Stimulated activated naive CD8-positive, alpha-beta T cell treated with anti-CD3 and anti-CD28 coated beads, Interleukin-15, amount 100 ng/mL, for 72 hours (primary cell): ENCODE measurements at places on chromosomes 7 and 10.

DNA sequence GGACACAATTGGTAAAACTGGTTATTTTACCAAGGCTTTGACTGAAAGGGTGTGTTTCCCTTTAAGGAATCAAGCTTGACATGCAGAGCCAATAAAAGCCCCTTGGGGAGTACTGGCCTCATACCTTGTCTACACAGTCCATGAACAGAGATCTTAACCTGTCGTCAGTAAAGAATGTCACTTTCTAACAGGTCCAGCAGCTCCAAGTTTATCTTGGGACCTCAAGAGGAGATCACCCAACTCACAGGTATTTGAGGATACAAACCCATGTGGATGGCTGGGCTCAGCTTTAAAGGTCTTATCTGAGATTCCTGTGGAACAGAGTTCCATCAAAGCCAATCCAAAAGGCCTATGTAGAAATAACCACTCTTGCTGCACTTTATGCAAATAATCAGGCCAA, 61.3 kb downstream of the COA1 start:
- no peak for DNase-seq

DNA sequence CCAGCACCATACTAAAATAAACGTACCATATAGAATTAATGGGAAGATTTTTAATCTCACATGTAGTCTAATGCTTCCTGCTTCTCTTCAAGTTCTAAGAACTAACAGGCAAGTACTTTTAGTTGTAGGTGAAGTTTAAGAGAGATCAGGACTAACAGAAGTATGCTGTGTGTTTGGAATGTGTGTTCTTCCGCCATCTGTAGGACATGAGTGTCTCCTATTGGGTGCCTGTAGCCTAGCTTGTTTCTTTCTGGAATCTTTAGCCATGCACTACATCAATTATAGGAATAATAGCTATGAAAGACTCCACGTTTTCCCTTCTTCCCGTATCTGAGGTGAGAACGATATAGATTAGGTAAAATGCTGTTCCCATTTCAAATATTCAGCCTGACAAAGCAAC, 140.2 kb upstream of the AHR start:
- no peak for DNase-seq

GRCh38 chr10:35726846-35727245, 84.8 kb upstream of the FZD8 start:
- no peak for DNase-seq

GRCh38 chr10:23892296-23892695, 316.6 kb upstream of the KIAA1217 start:
- no peak for DNase-seq

DNA sequence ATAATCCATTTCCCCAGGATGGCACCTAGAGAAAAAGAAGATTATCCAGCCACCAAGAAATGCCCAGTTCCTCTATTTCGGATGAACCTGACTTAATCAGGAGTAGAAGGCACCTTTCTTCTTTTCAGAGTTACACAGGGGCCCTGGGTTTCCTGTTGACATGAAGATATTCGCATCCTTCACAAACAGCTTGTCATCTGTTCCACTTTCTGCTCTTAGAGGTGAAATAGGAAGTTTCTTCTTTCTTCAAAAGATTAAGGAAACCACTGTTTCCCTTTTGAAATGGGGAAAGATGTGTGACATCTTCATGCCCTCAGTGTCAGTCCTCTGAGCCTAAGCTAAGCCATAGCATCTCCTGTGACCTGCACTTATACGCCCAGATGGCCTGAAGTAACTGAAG, 39.1 kb upstream of the RAB18 start:
- DNase-seq: no peak

DNA sequence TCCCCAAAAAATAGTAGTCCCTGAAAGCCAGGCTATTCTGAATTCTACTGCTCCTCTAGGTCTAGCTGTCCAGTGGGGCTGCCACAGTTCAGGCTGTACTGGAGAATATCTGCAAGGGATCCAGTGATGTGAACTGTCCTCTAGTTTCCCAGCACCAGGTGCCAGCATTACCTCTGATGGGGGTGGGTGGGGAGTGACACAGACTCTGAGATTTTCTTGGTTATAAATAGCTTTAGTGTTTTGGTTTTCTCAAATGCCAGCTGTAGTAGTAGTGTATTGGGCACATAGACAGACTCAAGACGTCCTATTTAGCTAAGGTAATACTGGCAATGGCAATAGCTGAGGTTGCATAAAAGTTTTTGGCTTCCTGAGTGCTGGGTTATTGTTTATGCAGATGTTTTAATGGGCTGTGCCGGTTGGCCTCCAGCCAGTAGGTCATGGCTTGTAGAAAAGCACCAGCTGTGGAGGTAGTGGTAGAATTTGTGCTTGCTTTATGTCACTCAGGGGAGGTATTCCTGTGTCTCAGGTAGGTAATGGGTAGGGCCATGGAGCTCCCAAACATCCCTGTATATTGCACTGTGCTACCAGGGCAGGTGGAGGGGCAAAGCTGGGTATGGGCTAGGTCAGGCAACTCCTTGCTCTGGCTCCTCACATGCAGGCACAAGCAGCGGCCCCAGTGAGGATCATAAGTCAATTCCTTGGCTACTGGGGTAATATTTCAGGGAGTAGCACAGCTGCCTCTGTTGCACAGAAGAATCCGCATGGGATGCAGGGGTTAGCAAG, 338.7 kb upstream of the LRRTM3 start:
- no peak for DNase-seq

- no peak for DNase-seq
Measured at GRCh38 chr7:129351320-129351719, 82.9 kb upstream of the STRIP2 start.

GRCh38 chr7:36630112-36630650, 94.1 kb downstream of the AOAH start:
- no peak for DNase-seq
